ENCODE measurements at places on chromosomes 5 and 9.

DNA sequence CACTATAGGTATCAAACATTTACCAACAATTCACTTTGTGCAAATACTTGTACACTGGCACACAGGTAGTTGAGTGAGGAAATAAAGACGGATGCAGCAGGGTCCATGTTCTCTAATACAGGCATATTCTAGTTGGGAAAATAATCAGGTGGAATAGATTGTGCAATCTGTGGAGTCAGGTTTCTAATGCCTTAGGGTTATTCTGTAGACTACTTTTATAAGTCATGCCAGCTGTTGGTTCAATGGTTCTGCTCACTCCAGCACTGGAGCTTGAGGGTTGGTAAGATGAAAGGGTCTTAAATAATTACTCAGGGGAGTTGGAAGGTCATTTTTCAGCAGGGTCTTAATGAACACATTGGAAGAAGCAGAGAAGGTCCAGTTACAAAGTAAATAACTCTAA, 690.3 kb upstream of the DMAC1 start:
- no peak overlapping the region for H3K4me3 ChIP-seq
- no peaks in the 10 kb centered on the region for H3K36me3 ChIP-seq
- H3K27me3 ChIP-seq = no peaks in the 10 kb centered on the region
- no peak for DNase-seq
- H3K4me1 ChIP-seq = no peaks in the 10 kb centered on the region
- H3K27ac ChIP-seq = no peak overlapping the region

GRCh38 chr5:72441862-72442540, 65.2 kb downstream of the ZNF366 start:
- peak overlapping the region; percentile 69 for H3K27ac ChIP-seq
- peaks cover 20% of the 10 kb centered on the region for H3K4me1 ChIP-seq
- peak; percentile 88 for DNase-seq
- H3K36me3 ChIP-seq = no peaks in the 10 kb centered on the region
- no peak overlapping the region for H3K4me3 ChIP-seq
- H3K27me3 ChIP-seq = no peaks in the 10 kb centered on the region

DNA sequence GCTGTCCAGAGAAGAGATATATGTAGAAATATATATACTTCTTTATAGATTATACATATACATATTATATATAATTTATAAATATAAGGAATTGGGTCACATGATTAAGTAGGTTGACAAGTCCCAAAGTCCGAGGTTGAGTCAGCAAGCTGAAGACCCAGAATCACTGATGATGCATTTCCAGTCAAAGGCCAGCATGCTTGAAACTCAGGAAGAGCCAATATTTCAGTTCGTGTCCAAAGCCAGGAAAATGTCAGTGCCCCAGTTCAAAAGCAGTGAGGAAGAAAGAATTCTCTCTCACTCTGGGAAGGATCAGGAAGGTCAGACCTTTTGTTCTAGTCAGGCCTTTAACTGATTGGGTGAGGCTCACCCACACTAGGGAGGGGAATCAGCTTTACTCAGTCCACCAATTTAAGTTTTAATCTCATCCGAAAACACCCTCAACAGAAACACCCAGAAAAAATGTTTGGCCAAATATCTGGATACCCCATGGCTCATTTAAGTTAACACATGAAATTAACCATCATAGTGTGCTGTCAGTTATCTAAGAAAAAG, 42.0 kb upstream of the LVRN start:
- H3K27ac ChIP-seq = no peak overlapping the region
- no peak overlapping the region for H3K4me3 ChIP-seq
- DNase-seq = peak; percentile 30
- no peaks in the 10 kb centered on the region for H3K27me3 ChIP-seq
- no peaks in the 10 kb centered on the region for H3K4me1 ChIP-seq

- H3K4me1 ChIP-seq = peaks cover 9% of the 10 kb centered on the region
- peaks cover 8% of the 10 kb centered on the region for H3K36me3 ChIP-seq
- no peak for DNase-seq
- H3K27ac ChIP-seq = no peak overlapping the region
- no peaks in the 10 kb centered on the region for H3K27me3 ChIP-seq
Measured at GRCh38 chr9:122936464-122936863, 4.4 kb upstream of the RABGAP1 start.

GRCh38 chr9:114124138-114124537, 25.0 kb upstream of the KIF12 start:
- DNase-seq = no peak
- H3K36me3 ChIP-seq = no peaks in the 10 kb centered on the region
- H3K4me3 ChIP-seq = no peak overlapping the region
- H3K4me1 ChIP-seq = no peaks in the 10 kb centered on the region
- H3K27me3 ChIP-seq = peaks cover 17% of the 10 kb centered on the region

GRCh38 chr9:114093761-114094505, 5.2 kb downstream of the KIF12 start:
- H3K4me1 ChIP-seq = no peaks in the 10 kb centered on the region
- no peak overlapping the region for H3K4me3 ChIP-seq

- no peaks in the 10 kb centered on the region for H3K4me1 ChIP-seq
- no peaks in the 10 kb centered on the region for H3K36me3 ChIP-seq
- H3K4me3 ChIP-seq = no peak overlapping the region
- no peaks in the 10 kb centered on the region for H3K27me3 ChIP-seq
- DNase-seq = no peak
Measured at GRCh38 chr5:114265432-114266060, 96.3 kb upstream of the KCNN2 start.

- no peaks in the 10 kb centered on the region for H3K27me3 ChIP-seq
- H3K27ac ChIP-seq = no peak overlapping the region
- no peak overlapping the region for H3K4me3 ChIP-seq
- no peaks in the 10 kb centered on the region for H3K4me1 ChIP-seq
Measured at GRCh38 chr9:16595227-16595626, 275.2 kb downstream of the BNC2 start.

GRCh38 chr9:127714951-127715469, 453 bp downstream of the PTRH1 start:
- H3K4me1 ChIP-seq = peaks cover 5% of the 10 kb centered on the region
- peak overlapping the region; percentile 85 for H3K4me3 ChIP-seq
- H3K27me3 ChIP-seq = no peaks in the 10 kb centered on the region
- DNase-seq = no peak

DNA sequence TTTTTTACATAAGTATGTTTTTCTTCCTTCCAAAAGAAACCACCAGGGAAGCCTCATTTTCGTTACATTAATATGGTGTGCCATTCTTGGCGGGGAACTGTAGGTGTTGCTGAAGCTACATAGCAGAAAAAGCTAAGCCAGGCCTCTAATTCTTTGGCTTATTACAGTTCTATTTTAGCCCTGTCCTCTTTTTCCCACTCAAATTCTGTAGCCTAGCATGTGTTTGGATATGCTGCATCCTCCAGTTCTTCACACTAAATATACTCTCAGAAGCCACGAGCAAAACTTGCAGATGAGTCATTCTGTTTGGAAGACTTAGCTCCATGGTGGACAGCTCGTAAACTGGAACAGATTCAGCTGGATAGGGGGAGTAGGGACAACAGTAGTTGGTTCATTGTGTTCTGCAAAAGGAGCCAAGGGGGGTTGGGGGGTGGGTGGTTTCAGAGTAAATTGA, 369.4 kb downstream of the TMEM161B start:
- no peaks in the 10 kb centered on the region for H3K36me3 ChIP-seq
- no peaks in the 10 kb centered on the region for H3K4me1 ChIP-seq
- no peak for DNase-seq
- no peak overlapping the region for H3K4me3 ChIP-seq
- H3K27me3 ChIP-seq = no peaks in the 10 kb centered on the region

- H3K4me3 ChIP-seq = no peak overlapping the region
- H3K27ac ChIP-seq = no peak overlapping the region
- H3K27me3 ChIP-seq = no peaks in the 10 kb centered on the region
- H3K4me1 ChIP-seq = peaks cover 12% of the 10 kb centered on the region
Measured at GRCh38 chr5:36198281-36198680, 43.4 kb downstream of the NADK2 start.

- H3K36me3 ChIP-seq = no peaks in the 10 kb centered on the region
- no peak overlapping the region for H3K4me3 ChIP-seq
- H3K27me3 ChIP-seq = no peaks in the 10 kb centered on the region
- no peaks in the 10 kb centered on the region for H3K4me1 ChIP-seq
- DNase-seq = no peak
Measured at GRCh38 chr5:26833596-26833995, 204.8 kb downstream of the CDH9 start.

DNA sequence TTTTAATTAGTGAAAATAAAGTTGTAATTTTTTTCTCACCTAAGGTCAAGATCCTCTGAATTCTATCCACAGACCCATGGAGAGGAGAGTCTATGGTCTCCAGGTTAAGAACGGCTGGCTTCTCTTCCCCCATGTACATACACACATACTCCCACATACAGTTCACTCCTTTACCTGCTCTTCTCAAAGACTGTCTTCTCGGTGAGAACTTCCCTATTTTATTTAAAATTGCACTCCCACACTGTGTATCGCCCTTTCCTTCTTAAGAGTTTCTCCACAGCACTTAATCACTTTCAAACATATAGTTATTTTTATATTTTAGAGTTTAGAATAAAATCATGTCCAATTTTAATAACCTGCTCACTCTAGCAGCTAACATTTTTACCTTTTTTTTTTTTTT, 3.6 kb upstream of the JADE2 start:
- H3K27me3 ChIP-seq = peaks cover 4% of the 10 kb centered on the region
- no peak overlapping the region for H3K4me3 ChIP-seq
- H3K4me1 ChIP-seq = peaks cover 9% of the 10 kb centered on the region
- no peaks in the 10 kb centered on the region for H3K36me3 ChIP-seq
- no peak overlapping the region for H3K27ac ChIP-seq
- no peak for DNase-seq

DNA sequence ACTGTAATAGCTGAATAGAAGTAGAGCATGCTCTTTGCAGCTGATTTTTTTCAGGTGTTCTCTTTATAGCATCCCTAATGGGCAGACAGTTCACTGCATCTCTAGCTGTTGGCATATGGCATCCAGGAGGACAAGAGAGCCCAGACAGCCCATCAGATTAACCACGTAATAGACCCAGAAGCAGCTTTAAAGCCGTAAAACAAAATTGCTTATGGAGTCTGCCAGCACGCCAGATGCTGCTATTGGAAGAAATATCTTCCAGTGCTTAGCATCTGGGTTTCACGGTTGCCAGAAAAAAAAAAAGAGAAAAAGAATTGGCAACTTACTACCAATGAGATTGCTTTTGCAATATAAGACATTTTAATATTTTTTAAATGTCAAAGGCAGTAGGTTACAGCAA, 869.4 kb upstream of the NUDT12 start:
- H3K27ac ChIP-seq = no peak overlapping the region
- H3K4me1 ChIP-seq = no peaks in the 10 kb centered on the region
- no peaks in the 10 kb centered on the region for H3K36me3 ChIP-seq

GRCh38 chr5:173858021-173858669, 30.0 kb upstream of the CPEB4 start:
- H3K4me3 ChIP-seq = no peak overlapping the region
- H3K27me3 ChIP-seq = no peaks in the 10 kb centered on the region
- H3K4me1 ChIP-seq = peaks cover 16% of the 10 kb centered on the region

DNA sequence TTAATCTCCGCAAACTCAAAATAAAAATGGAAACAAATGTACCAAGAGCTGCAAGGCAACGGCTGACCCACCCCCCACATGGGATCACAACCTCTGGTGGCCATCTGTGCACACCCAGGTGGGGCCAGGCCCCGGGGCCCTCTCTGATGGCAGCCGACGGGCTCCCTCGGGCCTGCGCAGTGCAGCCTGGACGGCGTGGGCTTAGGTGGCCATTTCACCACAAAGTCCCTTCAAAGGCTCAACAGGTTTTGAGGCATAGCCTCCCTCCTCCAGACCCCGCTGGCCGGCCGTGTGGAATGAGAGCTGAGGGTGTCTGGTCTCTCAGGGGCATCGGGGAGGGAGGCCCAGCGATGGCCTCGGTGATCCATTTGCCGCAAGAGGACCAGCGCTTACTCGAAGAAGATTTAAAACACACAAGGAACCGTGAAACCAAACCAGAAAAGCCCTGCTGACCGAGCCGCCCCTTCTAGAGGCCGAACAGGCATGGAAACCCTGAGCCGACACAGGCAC, 42.7 kb upstream of the CEP72 start:
- H3K36me3 ChIP-seq = no peaks in the 10 kb centered on the region
- no peak for DNase-seq
- peaks cover 4% of the 10 kb centered on the region for H3K27me3 ChIP-seq
- no peak overlapping the region for H3K27ac ChIP-seq

DNA sequence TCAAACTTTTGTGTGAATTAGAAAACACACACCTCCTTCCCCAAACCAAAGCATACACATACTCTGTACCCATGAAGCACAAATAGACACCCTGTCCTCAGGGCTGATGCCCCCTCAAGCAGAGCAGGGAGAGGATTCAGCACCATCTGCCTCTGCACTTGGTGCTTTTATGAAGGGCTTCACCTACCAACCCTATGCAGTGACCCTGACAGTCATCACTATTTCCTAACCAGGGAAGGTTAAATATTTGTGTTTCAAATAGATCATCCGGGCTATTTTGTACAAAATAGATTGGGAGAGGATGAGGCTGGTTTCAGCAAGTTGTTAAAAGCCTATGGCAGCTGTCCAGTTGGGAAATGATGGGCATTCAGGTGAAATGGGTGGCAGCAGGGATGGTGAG, 396.2 kb downstream of the ZSWIM6 start:
- H3K36me3 ChIP-seq = no peaks in the 10 kb centered on the region
- no peak overlapping the region for H3K27ac ChIP-seq
- peaks cover 13% of the 10 kb centered on the region for H3K27me3 ChIP-seq
- DNase-seq = no peak
- H3K4me1 ChIP-seq = no peaks in the 10 kb centered on the region

GRCh38 chr9:121576281-121577075, 75.0 kb upstream of the DAB2IP start:
- no peaks in the 10 kb centered on the region for H3K27me3 ChIP-seq
- no peak for DNase-seq
- no peak overlapping the region for H3K27ac ChIP-seq
- no peaks in the 10 kb centered on the region for H3K4me1 ChIP-seq

DNA sequence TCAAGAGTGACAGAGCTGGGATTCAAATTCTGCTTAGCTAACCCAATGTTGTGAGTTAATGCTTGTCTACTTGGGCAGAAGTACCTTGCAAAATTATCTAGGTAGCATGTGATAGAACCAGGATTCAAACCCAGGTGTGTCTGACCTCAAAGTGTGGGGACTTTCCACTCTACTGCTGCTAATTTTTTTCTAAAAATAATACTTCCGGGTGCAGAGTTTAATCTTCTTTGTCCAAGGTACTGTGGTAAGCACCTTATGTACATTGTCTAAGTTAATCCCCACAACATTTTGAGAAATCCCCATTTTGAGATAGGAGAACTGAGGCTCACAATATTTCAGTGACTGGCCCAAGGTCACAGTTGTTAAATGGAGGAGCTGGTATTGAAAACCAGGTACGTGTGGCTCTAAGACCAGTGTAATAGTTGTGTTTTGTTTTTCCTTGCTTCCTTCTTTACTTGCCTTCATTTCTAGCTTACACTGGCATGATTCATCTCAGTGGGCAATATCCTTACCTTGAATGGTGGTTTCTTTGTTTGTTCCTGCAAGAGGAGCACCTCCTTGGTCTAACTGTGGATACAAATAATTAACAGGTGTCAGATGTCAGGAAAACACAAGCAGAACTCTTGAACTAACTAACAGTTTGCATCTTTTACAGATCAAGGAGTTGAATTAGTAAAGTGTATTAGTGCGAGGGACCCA, 7.5 kb downstream of the ALDOB start:
- H3K36me3 ChIP-seq = no peaks in the 10 kb centered on the region
- H3K27ac ChIP-seq = no peak overlapping the region
- no peak for DNase-seq
